Cerebellar nuclear complex (tissue), 1 donor: ENCODE measurements at places on chromosomes 7 and 10.

DNA sequence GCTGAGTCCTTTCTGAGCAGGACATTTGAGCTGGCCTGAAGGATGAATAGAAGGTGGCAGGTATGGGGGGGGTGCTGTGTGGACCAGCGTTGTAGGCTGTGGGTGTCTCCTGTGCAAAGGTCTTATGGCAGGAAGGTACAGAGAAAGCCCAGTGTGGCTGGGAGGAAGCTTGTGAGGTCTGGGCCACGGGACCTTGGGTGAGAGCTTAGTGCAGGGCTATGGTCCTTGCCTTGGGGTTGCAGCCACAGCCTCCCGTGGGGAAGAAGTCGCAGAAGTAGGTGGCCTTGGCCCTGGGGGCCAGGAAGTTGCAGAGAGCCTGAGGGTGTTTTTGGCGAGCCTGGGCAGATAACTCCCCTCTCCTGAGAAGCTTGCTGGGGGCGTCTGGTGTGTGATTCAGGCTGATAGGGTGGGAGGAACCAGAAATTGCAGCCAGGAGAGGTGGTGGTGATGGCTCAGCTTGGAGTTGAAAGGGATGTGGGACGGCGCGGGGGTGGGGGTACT lies 172.0 kb upstream of the TNRC18 start:
- DNase-seq, result no peak

- DNase-seq, result no peak
These were observed 313.1 kb downstream of the CALN1 start for GRCh38 chr7:72098807-72099580.

DNA sequence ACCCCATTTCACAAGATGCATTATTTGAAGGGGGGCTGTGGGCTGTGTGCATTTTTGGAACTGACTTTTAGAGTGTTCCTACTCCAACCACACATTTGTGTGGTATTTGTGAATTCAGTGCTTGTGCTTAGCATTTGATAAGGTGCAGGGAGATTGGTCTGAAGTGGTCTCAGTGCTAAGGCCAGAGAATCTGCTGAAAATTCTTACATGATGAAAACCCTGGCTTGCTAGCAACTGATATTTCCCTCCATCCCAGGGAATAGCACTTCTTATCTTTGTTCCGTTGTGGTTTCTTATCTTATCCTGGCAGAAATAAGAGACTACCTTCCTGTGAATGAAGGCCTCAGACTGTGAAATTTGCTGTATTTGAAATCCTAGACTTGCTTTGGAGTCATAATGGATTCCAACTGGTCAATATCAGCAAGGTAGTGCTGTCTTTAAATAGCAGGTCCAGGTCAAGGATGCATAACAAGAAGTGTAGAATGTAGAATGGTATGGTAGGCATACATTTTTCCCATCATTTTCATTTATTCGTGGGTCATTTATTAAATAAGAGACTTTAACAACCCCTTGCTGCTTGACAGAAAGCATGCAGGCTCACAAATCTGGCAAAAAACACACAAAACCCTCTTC lies 986.9 kb downstream of the REEP3 start:
- no peak for DNase-seq

- DNase-seq, result no peak
These were observed 67.5 kb upstream of the ZMIZ1 start for GRCh38 chr10:79001082-79001885.

DNA sequence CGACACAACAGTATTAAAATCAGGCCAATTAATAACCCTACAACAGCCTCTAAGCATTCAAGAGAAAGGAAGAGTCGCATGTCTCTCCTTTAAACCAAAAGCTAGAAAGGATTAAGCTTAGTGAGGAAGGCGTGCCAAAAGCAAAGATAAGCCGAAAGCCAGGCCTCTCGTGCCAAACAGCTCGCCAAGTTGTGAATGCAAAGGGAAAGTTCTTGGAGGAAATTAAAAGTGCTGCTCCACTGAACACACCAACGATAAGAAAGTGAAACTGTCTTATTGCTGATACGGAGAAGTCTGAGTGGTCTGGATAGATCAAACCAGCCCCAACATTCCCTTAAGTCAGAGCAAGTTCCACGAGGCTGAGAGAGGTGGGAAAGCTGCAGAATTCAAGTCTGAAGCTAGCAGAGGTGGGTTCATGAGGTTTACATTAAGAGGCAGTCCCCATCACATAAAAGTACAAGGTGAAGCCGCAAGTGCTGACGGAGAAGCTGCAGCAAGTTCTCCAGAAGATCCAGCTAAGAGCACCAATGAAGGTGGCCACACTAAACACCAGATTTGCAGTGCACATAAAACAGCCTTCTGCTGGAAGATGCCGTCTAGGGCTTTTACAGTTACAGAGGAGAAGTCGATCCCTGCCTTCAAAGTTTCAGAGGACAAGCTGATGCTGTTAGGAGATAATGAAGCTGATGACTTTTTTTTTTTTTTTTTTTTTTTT lies 194.8 kb downstream of the MAD1L1 start:
- no peak for DNase-seq

DNA sequence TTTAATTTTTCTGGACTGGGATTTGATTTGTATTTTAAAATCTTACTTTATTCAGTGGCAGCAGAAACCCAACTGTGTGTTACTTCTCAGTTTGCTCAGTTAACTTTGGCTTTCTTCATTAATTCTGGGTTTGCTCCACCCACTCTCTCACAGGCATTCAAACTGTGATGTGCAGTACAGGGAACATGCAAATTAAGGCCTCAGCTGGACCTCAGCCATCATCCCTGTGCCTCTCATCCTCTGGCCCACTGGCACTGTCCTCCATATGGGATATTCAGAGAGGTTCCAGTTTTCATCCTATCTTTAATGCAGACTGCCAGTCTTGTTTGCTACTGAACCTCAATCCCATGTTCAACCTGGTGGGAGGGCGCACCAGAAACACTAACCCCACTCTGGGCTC lies 743.4 kb upstream of the IGFBP3 start:
- no peak for DNase-seq

GRCh38 chr7:148172920-148173319 lies 417.6 kb upstream of the C7orf33 start:
- DNase-seq, result no peak

DNA sequence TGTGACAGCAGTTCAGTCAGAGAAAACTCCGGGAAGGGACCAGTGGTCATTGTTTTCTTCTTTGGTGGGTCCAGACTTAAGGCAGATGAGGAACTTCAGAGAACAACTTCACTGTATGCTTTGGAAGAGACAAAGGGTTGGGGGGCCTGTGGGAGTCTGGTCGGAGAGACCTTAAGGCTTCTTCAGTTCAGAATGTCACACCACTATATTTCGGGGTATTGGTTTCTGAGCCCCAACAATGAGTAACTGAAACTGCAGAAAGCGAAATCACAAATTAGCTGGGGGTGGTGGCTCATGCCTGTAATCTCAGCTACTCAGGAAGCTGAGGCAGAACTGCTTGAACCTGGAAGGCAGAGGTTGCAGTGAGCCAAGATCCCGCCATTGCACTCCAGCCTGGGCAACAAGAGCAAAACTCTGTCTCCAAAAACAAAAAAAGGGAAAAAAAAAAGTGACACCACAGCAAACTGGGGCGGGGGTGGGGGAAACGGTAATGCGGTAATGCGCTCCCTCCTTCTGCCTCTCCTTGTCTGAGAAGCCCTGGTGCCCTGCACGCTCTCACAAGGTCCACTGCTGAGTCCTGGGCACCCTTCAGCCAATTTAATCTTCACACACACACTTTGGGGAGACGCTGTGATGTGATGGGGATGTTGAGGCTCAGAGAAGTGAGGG lies 2.2 kb upstream of the ADIRF start:
- DNase-seq, result no peak

- no peak for DNase-seq
These were observed 64.3 kb downstream of the MYL10 start for GRCh38 chr7:101564778-101565211.

- no peak for DNase-seq
These were observed 28.7 kb downstream of the GIMAP8 start for GRCh38 chr7:150479023-150479716.

- DNase-seq, result no peak
These were observed 44.5 kb downstream of the KCNMA1 start for GRCh38 chr10:77592946-77593636.

DNA sequence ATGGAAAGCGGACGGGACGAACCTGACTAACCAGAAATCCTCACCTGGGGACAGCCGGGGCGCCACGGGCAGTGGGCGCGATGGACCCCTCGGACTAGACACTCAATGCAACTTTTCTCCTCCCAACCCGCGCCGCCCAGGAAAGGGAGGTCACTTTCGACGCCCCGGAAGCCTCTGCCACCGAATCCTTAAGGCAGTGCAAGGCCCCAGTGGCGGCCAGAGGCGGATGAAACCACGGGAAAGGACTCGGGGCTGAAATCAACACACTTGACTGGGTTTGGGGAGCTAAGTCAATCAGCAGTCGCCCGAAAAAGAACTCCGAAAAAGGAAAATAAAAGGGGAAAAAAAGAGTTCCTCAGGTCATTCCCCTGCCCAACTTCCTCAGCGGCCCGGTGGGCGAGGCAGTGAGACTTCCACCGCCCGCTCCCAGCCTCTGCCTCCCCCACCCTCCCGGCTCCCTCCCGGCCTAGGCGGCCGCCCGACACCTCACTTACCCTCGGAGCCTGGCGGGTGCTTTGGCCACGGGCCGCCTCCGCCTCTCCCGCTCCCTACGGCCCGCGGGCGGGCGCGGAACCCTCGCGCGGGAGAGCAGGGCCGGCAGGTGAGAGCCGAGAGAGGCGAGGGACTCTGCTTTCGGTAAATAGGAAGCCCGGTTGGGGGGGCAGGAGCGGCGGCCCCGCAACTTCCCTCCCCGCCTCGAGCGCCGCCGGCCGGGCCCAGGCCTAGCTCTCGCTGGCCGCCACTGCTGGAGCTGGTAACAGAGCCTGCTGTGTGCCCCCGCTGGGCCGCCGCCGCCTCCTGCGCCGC lies 518 bp downstream of the WAPL start:
- no peak for DNase-seq

- no peak for DNase-seq
These were observed 8.2 kb downstream of the LFNG start for GRCh38 chr7:2527505-2528467.

- DNase-seq, result no peak
These were observed 38.8 kb downstream of the PSAP start for GRCh38 chr10:71812016-71812912.

- DNase-seq, result no peak
These were observed 847 bp upstream of the SCIN start for GRCh38 chr7:12569673-12570072.

DNA sequence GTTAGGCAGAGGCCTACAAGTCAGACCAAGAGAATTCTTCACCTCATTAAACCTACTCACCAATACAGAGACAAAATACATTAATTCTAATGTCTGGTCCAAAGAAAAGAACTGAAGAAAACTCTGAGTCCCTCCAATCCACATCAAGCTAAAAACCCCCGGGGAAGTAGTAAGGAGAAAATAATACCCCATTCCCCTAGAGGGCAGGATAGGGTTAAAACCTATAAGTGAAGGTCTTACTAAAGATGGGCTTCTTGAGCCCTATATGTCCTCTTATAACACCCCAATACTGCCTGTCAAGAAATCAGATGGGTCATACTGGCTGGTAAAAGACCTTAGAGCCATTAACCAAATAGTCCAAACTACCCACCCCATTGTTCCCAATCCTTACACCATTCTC lies 141.3 kb upstream of the TMEM106B start:
- no peak for DNase-seq

DNA sequence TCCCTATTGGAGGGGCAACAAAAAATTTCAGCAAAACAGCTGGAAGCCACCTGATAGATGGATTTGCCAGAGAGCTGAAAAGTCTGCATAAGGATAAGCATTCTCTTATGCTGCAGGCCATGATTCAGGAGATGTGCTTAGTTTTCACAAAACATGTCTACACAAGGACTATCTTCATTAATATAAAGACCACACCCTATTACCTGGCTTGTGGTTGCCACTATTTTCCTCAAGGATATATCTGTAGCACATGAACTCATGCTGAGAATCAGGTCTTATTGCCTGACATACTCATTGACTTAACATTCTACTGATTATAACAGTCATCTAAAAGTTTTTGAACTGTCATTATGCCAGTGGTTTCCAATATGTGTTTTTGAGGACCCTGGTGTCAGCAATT lies 7.1 kb upstream of the COL17A1 start:
- no peak for DNase-seq

- DNase-seq, result no peak
These were observed 84.7 kb downstream of the MAPK8 start for GRCh38 chr10:48390933-48391845.

- DNase-seq, result no peak
These were observed 39.2 kb downstream of the GNAT3 start for GRCh38 chr7:80472491-80473200.

DNA sequence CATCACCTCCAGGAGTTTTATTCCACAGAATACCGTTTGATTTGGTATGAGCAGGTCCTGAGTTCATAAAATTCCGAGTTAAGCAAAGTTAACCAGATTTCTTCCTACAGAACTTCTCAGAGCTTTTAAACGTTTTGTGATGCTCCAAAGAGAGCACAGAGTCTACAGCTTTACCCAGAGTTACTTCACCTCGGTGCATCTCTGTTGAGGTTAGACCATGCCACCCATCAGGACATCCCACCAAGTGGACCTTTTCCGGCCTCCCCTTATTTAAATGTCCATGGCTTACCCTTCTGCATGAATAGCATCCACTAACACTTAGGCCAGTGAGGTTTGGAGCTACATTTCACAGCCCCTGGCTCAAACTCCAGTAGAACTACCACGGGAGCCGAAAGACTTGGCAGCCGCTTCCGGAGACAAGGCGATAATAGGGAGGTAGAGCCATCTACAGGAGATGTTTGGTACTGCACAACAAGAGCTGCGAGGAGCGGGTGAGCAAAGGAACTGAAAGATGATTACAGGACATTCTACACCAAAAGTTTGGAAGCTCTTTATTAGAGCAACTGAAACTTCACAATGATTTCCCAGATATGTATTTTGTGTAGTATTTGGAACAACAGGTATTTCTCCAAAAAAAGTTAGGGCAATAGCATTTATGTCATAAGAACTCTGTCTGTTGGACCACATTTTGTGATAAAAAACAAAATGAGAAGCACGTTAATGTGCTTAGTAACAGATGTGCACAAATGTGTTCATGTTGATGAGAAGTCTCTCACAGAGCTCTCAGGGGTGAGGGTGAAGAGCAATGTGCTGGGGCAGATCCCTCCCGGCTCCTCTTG lies 174.7 kb downstream of the HERPUD2 start:
- DNase-seq, result no peak

GRCh38 chr10:51907361-51907760 lies 208.0 kb upstream of the CSTF2T start:
- DNase-seq, result no peak

DNA sequence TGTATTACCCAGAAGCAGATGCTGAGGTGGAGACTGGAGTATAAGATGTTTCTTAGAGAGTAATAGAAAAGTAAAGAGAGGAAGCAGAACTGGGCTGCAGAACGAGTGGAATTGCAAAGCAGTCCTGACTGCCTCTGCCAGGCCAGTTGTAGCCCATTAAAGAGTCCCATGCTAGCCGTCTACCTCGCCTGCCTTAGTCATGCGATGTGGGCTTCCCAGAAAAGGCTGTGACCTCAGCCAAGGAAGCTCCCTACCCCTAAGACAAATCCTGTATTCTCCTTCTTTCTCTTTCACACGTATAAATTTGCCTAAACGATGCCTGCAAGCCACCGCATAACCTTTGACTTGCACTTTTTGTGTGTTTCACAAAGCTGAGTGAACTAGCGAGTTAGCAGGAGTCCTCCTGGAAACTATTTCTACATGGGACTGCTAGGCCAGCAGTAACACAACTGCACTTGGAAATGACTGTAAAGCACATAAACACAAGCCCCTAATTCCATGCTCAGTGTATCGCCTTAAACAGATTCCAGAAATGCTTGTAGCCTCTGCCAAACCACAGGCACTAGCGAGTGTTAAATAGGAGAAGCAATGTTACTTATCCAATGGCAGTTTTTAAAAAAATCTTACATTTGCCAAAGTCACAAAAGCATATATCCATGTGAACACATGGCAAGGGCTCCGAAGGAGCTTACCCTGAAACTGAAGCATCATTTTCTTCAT lies 47.4 kb upstream of the GNAI1 start:
- no peak for DNase-seq

- no peak for DNase-seq
These were observed 35.6 kb upstream of the TCF7L2 start for GRCh38 chr10:112914288-112914952.
